ENCODE measurements at places on chromosomes 1 and 21.

- no peak for DNase-seq
These were observed 19.5 kb upstream of the RNF19B start for GRCh38 chr1:32984090-32984454.

DNA sequence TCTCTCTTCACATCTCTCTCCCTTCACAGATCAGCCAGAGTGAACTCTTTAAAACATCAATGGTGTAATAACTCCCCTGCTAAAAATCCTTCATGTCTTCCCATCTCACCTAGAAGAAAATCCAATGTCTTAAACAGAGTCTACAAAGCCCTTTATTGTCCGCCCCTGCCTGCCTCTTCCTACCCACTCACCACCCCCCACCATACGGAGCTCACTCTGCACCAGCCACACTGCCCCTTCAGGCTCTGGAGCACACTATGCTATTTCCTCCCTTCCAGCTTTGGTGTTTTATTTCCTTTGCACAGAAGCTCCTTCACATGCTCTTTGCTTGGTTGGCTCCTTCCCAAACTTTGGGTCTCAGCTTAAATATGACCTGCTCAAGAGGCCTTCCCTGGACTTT is 10.2 kb downstream of the CAMK1G start:
- no peak for DNase-seq

DNA sequence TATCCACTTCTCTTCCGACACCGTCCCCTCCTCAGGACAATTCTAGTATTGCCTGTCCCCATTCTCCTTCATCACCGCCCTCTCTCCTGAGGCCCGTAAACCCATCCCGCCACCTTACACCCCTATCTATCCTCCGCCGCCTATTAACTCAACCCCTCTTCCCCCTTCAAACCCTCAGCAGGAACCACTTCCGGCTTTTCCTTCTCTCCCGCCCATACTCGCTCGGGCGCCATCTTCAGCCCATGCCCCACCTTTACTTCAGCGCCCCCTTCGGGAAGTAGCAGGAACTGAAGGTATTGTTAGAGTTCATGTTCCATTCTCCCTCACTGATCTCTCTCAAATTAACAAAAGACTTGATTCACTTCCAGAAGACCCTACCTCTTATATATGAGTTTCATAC is 31.6 kb downstream of the VN1R5 start:
- no peak for DNase-seq

GRCh38 chr1:7495962-7496361 is 275.1 kb upstream of the VAMP3 start:
- no peak for DNase-seq

DNA sequence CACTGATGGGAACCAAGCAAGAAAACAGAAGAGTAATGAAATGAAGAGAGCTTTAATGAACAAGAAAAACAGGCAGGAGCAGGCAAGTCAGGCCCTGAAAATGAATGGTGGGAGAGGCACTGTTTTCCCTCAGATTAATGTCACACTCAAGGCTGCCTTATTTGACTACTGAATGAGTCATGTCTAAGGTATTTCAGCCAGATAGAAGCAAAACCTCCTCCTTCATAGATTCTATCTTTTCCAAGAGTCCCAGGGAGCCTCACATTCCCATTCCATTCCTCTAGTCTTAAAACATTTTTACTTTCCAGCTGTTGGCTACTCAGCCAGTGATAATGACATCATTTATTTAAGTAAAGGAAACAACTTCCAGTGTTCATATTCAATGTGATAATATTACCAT is 228.4 kb upstream of the NRIP1 start:
- no peak for DNase-seq

DNA sequence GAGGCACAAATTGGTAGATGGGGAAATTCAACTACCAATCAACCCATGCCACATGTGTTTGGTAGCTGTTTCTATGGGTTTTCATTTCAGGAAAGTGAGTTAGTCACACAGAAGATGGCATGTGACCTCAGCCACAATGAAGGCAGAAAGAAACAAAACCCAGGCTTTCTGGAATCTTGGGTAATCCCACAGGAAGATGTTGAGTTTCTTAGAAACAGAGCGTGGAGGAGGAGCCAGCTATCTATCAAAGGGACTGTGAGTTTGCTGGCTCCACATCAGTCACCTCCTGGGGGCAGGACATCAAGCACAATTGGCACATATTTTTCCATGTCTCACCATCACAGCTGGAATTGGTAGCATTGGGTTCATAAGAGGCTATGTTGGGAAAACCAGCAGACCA is 188.9 kb upstream of the PLXNA2 start:
- no peak for DNase-seq

DNA sequence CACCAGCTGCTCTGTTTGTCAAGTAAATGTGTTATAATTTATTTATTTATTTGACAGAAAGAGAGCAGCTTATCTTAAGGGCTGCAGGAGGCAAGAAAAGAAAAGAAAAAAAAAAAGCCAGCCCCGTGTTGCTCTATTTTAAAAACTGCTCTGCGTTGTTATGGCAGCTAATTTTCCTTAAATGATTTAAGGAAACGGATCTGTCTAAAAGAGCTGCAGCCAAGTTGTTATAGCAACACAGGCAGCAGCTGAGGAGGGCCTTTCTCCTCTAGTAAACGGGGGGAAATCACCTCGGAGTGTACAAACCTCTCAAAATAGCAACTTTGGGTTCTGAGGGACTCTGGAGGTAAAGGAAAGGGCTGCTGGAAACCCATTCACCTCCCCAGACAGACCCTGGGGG is 149.2 kb downstream of the BEND5 start:
- no peak for DNase-seq

GRCh38 chr1:76951153-76951552 is 83.9 kb downstream of the ST6GALNAC5 start:
- no peak for DNase-seq

GRCh38 chr1:99786751-99787501 is 20.5 kb upstream of the FRRS1 start:
- no peak for DNase-seq

DNA sequence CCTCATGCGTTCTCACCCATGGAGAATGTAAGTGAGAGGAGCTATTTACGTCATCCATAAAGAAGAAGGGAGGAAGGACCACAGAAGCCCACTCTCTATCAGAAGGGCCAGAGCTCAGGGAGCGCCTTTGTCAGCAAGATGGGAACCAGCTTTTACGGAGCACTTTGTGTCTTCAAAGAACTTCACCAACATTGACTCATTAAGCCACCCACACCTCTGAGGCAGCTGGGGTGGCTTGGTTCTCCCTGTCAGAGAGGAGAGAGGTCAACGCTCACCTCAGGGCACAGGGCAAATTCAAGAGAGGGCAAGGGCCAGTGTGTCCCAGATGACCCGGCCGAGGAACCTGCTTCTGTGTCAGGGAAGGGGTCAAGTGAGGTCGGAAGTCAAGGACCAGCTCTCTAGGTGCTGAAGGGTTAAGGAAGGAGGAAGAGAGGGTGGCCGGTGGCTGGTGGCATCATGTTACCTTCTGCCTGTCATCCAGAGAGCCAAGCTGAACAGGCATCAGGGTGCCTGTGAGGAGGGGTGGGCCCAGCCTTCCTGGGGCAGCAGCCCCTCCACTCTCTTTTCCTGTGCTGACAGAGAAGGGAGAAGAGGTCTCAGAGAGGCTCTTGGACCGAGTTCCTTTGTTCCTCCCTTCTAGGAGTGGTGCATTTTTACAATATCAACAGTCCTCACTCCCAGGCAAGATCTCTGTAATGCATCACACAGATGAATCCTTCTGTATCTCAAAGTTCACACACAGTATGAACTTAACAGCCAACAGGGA is 109.0 kb downstream of the ETS2 start:
- peak; percentile 75 for DNase-seq

DNA sequence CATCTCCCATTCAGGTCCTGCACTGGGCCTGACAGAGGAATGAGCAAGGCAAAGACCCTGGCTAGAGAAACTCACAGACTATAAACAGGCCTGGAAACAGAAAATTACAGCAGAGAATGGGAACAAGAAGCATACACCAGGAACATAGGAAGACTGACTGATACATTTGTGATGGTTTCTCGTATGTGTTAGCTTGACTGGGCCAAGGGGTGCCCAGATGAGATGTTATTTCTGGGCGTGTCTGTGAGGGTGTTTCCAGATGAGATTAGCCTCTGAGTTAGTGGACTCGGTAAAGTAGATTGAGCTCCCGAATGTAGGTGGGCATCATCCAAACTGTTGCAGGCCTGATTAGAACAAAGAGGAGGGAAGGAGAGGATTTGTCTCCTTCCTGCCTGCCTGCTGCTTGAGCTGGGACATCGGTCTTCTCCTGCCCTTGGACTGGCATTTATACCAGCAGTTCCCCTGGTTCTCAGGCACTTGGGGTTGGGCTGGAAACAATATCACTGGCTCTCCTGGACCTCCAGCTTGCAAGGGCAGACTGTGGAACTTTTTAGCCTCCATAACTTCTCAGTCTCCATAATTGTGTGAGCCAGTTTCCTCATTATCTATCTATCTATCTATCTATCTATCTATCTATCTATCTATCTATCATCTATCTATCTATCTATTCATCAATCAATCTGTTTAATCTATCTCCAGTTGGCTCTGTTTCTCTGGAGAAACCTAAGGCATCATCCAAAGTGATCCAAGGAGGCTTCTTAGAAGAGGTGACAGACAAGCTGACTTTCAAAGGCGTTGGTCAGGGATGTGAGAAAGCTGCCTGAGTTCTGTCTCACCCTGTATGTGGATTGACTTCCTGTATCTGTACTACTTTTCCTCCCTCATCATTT is 9.7 kb upstream of the FOXO6 start:
- no peak for DNase-seq

- no peak for DNase-seq
These were observed 47.9 kb downstream of the SLC45A1 start for GRCh38 chr1:8365661-8366362.

GRCh38 chr1:21927533-21928237 is 9.4 kb downstream of the HSPG2 start:
- DNase-seq, result no peak

- DNase-seq, result no peak
These were observed 25.6 kb downstream of the ZYG11B start for GRCh38 chr1:52751589-52752483.

DNA sequence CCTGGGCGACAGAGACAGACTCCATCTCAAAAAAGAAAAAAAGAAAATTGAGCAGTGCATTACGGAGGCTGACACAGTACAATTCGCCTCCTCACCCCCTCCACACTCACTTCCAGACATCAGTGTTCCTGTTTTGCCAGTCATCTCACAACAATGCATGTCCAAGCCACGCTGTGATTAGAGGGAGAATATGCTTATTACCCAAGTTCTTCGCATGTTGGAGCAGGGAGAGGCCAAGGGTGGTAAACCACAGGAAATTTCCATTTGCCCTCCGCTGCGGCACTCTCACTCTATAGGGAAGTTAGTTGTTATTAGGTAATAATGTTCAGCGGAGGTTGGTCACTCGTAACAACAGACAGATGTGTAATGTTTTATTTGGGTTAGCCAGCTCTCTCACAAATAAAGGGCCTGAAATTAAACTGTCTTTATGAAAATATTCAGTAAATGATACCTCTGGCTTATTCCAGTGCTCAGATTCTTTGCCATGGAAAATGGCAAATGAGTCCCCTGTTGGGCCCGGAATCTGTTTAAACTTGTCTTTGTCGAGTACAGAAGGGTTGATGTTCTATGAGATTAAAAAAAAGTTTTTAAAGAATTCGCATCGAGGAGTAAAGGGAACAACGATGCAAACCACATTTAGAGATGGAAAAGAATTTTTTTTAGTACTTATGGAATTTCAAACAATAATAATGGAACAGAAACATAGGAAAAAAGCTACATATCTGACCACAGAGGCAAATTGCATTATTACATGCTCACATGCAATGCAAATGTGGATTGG is 33.1 kb downstream of the KCNJ15 start:
- DNase-seq, result peak; percentile 99

DNA sequence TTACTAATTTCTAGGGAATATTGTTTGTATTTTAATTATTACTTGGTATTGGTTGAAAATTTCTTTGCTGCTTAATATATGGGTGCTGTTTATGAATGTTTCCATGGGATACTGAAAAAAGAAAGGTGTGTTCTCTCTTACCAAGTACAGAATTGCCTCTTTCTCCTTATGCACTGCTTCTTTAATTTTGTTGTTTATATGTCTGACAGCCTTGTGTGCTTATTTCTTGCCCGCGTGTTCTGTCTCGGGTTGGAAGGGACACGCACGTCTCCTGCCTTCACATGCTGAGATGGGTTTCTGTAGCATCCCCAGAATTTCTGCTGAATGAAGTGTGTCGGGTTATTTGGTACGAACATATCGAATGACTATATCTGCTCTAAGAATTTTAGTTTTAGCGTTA is 51.1 kb downstream of the AGPAT3 start:
- no peak for DNase-seq

DNA sequence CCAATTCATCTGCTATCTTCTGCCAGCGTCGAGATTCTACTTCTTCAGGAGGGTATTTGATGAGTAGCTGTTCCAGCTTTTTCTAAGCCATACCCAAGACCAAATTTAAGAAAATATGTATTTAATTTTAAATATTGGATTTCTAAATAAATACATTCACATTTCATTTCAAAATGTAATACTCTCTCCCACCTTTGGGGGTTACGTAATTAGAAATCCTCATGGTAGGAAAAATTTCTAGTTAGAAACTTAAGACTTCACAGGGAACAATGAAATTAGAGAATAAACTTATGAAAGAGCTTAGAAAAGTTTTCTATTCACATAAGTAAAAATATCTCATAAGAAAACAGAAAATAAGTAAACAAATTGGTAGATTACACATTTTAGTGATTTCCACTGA is 102.9 kb downstream of the ZZZ3 start:
- no peak for DNase-seq

DNA sequence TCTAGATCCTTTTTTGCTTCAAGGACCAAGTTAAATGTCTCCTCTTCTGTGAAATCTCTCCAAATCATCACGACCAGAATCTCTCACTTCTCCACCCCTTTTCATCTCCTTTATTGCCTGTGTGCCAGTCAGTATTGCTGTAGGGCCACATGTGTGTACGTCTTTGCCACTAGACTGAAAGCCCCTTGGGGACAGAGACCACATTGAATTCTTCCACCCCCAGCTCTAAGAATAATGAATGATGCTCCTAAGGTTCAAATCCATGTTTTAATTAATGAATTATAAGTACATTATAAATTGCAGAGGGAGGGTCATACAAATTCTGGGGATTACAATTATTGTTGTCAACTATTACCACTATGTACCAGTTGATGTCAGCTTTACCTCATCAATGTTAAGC is 343.8 kb downstream of the USP25 start:
- DNase-seq, result no peak

DNA sequence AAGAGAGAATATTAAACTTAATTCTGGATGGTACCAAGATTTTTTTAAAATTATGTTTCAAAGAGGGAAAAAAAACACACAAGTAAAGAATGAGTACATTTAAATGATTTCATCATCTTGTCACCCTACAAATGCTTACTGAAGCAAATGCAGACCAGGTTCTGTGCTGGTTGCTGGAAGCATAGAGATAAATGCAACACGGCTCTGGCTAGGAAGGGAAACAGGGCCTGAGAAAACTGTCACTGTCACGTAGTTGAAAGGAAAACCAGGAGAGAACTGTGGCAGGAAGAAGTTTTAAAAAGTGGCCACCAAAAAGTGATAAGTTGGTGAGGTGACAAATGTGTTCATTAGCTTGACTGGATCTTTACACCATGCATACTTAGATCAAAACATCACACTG is 336.9 kb upstream of the NFIA start:
- DNase-seq, result no peak
